ENCODE measurements at places on chromosomes 5 and 9.

DNA sequence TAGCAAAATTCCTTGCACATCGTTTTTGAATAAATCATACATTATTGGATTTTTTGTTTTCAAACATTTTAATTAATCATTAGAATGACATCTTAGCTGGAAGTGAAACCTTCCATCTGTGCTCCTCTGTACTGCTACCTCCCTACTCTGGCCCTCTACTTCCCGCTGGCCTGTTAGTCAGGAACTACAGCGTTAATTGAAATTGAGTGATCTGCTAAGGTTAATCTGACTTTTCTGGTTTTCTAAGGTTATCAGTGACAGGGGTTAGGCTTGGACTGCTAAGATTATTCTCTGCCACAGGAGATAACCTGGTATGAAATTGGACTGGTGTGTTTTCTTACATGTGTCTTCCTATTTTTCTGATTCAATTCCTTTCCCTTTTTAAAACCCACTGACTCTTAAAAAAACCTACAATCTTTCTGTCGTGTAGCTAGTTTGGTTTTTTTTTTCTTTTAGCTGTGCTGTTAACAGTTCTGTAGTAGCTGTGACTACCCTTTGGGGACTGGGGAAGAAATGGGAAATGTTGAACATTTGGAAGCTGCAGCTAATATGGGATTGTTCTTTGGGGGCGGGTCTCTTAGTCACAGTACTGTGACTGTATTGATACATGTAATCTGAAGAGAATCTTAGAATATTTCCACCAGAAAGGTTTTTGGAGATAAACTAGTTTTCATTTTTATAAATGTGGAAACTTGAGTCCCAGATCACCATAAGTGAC is 4.6 kb downstream of the KIF2A start:
- no peak for DNase-seq

DNA sequence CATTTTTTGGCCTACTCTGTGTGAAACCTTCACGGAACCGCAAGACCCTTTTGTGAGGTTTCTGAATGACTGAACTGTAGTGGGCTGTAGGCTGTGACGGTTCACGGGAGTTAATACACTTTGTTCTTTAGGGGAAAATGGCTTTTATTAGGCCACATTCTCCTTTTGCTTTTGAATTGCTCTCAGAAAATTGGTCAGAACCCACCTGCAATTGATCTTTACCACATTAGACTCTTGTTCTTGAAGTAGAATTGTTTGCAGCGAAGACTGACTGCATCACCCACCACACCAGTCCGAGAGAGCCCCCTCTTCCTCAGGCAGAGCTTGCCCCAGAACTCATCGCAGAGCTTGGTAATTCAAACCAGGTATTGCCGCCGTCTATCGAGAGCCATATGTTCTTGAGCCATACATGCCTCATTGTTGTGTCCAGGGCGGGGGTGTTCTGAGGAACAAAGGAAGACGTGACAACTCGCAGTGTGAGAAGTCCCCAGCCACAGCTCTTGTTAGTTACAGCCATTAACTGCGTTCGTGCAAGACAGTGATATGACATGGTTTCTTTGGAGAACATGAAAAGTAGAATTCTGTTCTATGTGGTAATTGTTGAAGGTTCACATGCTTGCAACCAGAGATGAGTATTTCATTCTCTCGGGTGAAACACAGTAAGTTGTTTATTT is 166.4 kb upstream of the OTULINL start:
- no peak for DNase-seq

DNA sequence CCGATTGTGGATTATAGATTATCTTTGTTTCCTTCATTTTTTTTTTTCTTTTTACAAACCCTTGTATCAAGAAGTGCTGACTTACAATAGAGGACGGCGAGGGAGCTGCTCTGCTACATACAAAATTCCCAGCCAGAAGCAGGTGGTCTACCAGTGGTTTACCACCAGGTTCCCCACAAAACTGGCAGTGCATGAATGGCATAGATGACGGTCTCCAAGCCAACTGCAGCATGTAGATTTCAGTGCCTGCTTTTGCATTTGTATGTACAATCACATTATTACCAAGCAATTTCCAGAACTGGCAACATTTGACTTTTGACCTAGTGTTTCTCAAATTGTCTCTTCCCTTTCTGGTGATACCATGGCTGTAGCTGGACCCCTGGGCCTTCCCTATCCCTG is 84.0 kb downstream of the ACER2 start:
- DNase-seq, result no peak

GRCh38 chr5:160619381-160619780 is 197.7 kb downstream of the PTTG1 start:
- no peak for DNase-seq

- DNase-seq, result no peak
Measured at GRCh38 chr9:116100711-116101121, 52.9 kb upstream of the PAPPA start.

DNA sequence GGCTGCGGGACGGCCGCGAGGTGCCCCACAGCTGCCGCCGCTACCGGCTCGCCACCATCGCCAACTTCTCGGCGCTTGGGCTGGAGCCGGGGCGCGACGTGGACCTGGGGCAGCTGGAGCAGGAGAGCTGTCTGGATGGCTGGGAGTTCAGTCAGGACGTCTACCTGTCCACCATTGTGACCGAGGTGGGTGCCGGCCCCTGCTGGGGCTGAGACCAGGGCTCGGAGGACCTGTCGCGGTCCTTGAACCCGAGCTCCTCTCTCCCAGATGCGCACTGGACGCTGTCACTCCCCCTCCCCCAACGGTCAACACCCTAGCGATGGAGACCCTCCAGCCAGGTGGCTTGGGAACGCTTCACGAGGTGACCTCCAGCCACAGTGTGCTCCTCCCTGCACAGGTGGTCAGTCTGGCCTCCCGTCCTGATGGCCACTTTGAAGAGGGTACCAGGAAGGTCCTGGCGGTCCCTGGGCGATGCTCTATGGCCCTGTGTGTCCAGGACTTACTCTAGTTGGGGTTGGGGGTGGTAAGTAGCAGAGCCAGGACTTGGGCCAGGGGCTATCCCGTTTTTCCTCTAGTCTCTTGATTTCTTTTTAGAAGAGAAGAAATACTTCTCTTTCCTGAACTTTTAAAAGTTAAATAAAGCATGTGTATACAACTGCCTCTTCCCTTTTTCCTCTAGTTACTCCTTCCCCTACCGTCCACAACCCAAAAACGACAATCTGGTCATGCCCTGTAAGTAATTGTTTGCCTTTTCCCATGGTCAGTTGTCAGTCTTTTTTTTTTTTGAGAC is 866 bp downstream of the SLC22A5 start:
- no peak for DNase-seq

- DNase-seq, result no peak
Measured at GRCh38 chr5:17434982-17435381, 63.0 kb upstream of the TAF11L2 start.

All from BJ (cell line).